ENCODE measurements at places on chromosomes 2 and 18. TPM values are rescaled to one million over a fixed set of nuclear protein-coding genes. Genes with fewer than 3 reads are reported as not detected.

- H3K36me3 ChIP-seq = no peaks in the 10 kb centered on the region
- no peaks in the 10 kb centered on the region for H3K4me1 ChIP-seq
- H3K4me3 ChIP-seq = peak overlapping the region; percentile 62
- no peak for DNase-seq
- peaks cover 58% of the 10 kb centered on the region for H3K27me3 ChIP-seq
Measured at GRCh38 chr2:232485757-232486557, 1.7 kb downstream of the ECEL1 start.

DNA sequence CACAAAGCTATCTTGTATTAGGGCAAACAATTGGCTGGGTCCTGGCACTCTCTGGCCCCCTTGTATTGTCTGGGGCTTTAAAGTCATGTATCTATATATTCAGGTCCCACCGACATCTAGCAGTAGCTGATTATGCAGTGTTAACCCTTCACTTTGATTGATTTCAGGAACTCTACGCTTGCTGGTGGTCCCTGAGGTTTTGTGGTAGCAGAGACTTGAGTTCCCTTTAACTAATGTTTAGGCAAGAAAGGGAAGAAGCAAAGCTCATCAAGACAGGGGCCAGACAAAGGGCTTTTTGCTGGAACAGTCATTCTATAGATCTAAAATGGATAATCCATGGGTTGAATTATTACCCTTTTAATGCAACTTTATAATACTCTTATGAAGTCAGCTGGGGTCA lies 95.3 kb upstream of the EPB41L3 start:
- H3K36me3 ChIP-seq = no peaks in the 10 kb centered on the region
- H3K27me3 ChIP-seq = no peaks in the 10 kb centered on the region
- no peak for DNase-seq
- H3K4me3 ChIP-seq = no peak overlapping the region

DNA sequence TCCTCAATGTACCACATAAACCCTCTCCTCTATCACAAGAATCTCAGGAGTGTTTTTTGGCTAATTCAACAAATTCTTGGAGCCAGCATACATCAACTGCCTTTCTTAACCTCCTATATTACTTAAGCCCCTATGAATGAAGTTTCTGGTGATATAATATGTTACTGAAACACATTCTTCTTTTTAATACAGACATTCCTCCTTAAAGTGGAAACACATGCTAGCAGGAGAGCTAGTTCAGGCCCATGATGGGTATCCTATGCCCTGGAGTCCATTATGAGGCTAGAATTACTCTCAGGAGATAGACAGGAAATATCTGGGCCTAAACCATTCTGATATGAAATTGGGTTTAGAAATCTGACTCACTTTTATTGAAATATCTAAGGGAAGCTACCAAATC lies 26.6 kb upstream of the RMDN2 start:
- DNase-seq = no peak
- no peaks in the 10 kb centered on the region for H3K4me1 ChIP-seq
- H3K36me3 ChIP-seq = no peaks in the 10 kb centered on the region
- no peak overlapping the region for H3K4me3 ChIP-seq
- no peaks in the 10 kb centered on the region for H3K27me3 ChIP-seq
- no peak overlapping the region for H3K27ac ChIP-seq

DNA sequence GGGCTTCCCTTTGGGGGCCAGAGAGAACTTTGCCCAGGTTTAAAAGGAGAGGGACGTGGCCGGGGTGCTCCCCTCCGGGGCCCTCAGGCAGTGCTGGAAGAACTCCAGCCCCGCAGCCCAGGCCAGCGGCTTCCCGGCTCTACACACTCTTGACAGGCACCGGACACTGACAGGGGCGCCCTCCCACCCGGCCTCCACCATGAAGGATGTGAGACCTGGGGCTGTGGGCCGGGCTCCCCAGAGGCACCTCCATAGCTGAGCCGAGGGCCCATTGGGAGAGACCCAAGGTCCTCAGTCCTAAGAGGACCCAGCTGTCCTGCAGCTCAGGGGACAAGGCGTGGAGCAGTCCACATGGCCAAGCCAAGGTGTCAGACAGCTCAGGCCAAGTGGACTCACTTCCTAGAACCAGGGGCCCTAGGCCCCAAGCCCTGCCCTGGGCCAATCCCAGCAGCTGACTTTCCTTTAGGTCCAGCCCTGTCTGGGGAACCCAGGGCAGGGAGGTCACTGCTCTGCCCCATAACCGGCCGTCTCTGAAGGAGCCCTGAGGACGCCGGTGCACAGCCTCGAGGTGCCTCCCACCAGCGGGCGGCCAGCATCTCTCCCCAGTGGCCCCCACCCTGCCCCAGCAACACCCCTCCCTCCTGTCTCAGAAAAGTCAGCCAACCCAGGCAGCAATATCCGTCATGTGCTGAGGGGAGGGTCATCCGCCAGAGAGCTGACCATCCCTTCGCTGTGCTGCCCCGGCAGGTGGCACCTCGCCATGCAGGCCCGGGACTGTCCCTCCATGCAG lies 51.8 kb downstream of the BIN1 start:
- no peaks in the 10 kb centered on the region for H3K36me3 ChIP-seq
- DNase-seq = no peak
- H3K4me1 ChIP-seq = no peaks in the 10 kb centered on the region
- no peaks in the 10 kb centered on the region for H3K27me3 ChIP-seq
- no peak overlapping the region for H3K4me3 ChIP-seq
- no peak overlapping the region for H3K27ac ChIP-seq

GRCh38 chr2:181526014-181526413 lies 68.8 kb downstream of the ITGA4 start:
- H3K36me3 ChIP-seq = no peaks in the 10 kb centered on the region
- no peaks in the 10 kb centered on the region for H3K4me1 ChIP-seq
- DNase-seq = no peak
- H3K27me3 ChIP-seq = no peaks in the 10 kb centered on the region
- H3K4me3 ChIP-seq = no peak overlapping the region

Gene ONECUT2
- total RNA-seq = 1.9 TPM

Gene IHH
- total RNA-seq = not detected

DNA sequence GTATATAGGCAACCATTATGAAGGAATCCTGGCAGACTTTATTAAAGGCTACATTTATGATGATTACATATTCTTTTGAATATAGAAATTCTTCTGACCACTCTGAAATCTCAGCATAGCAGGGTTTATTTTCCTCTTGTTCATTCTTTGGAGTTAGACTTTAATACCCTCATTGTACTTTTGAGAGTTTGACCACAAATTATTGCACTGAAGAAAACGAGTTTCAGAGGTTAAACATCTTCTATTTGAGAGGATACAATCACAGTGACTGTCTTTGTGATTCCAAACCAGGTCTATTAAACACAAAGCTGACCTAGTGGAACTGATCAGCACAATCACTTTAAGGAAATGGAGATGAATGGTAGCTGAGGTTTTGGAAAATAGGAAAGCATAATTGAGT lies 71.3 kb downstream of the XIRP2 start:
- no peak for DNase-seq
- no peak overlapping the region for H3K4me3 ChIP-seq
- H3K27ac ChIP-seq = no peak overlapping the region
- H3K4me1 ChIP-seq = peaks cover 2% of the 10 kb centered on the region

DNA sequence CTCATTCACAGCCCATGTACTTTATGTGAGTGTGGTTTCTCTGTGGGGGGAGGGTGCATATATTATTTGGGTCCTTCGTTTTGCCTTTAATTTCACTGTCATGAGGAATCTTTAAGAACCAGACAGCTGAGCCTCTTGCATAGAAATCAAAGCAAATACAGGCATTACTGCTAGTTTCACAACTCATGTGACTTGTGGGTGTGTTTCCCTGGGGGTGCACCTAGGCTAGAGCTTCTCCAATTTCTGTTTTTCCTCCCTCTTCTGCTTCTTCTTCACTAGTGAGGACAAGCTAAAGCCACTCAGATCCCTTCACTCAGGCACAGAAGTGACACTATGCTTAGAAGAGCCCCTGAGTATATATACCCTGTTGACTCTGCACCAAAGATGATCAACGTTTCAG lies 131.4 kb downstream of the ACOXL start:
- peaks cover 2% of the 10 kb centered on the region for H3K36me3 ChIP-seq
- no peak overlapping the region for H3K27ac ChIP-seq
- H3K4me3 ChIP-seq = no peak overlapping the region
- H3K4me1 ChIP-seq = peaks cover 3% of the 10 kb centered on the region

DNA sequence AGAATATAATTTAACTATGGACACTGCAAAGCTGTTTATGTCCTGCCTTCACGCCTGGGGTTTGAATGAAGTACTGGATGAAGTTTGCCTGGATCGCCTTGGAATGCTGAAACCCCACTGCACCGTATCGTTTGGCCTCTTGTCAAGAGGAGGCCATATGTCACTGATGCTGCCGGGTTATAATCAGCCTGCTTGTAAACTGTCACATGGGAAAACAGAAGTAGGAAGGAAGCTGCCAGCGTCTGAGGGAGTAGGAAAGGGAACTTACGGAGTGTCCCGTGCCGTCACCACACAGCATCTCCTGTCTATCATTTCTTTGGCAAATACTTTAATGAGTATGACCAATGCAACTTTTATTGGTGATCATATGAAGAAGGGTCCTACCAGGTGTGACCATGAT lies 105.8 kb downstream of the WDR7 start:
- DNase-seq = no peak
- H3K4me3 ChIP-seq = no peak overlapping the region
- H3K27me3 ChIP-seq = no peaks in the 10 kb centered on the region

Gene PLB1
- 0.20 TPM for total RNA-seq

- H3K36me3 ChIP-seq = no peaks in the 10 kb centered on the region
- no peak for DNase-seq
- no peaks in the 10 kb centered on the region for H3K27me3 ChIP-seq
Measured at GRCh38 chr18:37935086-37935485, 369.5 kb upstream of the CELF4 start.

Gene PPIL3
- total RNA-seq = 30.4 TPM

DNA sequence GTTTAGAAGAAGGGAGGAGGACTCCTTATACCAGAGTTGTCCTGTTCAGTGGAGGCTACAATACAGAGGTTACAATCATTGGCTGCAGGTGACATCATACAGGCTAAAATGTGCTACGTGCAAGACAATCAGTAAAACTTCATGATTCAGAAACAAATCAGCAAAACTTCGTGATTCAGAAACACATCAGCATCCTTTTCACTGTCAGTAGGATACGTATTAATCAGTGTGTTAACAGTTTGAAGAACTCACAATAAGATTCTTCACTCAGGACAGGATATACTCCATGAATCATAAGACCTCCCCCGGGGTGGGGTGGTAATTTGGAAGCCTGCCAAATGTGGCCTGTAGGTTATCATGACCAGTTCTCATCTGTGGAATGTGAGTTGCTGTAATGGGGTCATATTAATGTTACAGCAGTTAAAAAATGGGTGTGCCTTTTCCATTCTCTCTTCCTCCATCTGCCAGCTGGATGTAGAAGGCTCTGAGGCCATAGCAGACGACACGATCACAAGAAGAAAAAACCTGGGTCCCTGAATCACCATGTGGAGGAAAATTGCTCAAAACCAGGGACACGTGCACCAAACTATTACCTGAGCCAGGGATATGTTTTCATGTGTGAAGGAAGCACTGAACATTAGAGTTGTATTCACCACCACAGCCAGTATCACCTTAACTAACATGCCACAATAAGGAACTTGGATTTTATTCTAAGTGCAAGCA lies 134.8 kb upstream of the CREB1 start:
- H3K4me3 ChIP-seq = no peak overlapping the region
- DNase-seq = no peak
- H3K27me3 ChIP-seq = no peaks in the 10 kb centered on the region
- no peaks in the 10 kb centered on the region for H3K4me1 ChIP-seq
- H3K27ac ChIP-seq = no peak overlapping the region
